ENCODE measurements at places on chromosomes 1 and 21. TPM values are rescaled to one million over a fixed set of nuclear protein-coding genes. Genes with fewer than 3 reads are reported as not detected.

Gene ALX3
- not detected for total RNA-seq

Gene PPIH
- total RNA-seq: 15.6 TPM

Gene MRPL55
- total RNA-seq: 52.3 TPM

Gene JAM2
- 51.1 TPM for total RNA-seq

Gene CROCC
- total RNA-seq: 21.8 TPM

Gene TEX38
- not detected for total RNA-seq

Gene KCNJ15
- 1.6 TPM for total RNA-seq

Gene OR2L5
- total RNA-seq: not detected

Gene TOMM40L
- total RNA-seq: 18.5 TPM

Gene ZFP69
- total RNA-seq: 3.3 TPM

Gene C1orf50
- total RNA-seq: 3.7 TPM

Gene RHD
- not detected for total RNA-seq

Gene KCNK2
- total RNA-seq: 0.57 TPM

Gene CRB1
- total RNA-seq: 0.23 TPM

Gene FYB2
- total RNA-seq: not detected

Gene PGBD5
- total RNA-seq: 1.2 TPM

Gene ASAP3
- total RNA-seq: 32.8 TPM

Gene POU3F1
- total RNA-seq: 0.29 TPM

Gene GBP1
- total RNA-seq: 38.2 TPM

Gene FAM43B
- 2.2 TPM for total RNA-seq

Gene ERMAP
- 8.2 TPM for total RNA-seq

Gene DNM3
- total RNA-seq: 3.6 TPM

Gene LRRC39
- total RNA-seq: 0.50 TPM

Gene KRTAP13-1
- total RNA-seq: not detected

Gene GPN2
- total RNA-seq: 16.5 TPM

Gene AMY2A
- not detected for total RNA-seq
